HL-60 (cell line): ENCODE measurements at places on chromosomes 2 and 18.

GRCh38 chr2:104861351-104862057, 7.6 kb downstream of the POU3F3 start:
- no peak for DNase-seq

GRCh38 chr2:68589963-68590362, 53.4 kb upstream of the PROKR1 start:
- no peak for DNase-seq

DNA sequence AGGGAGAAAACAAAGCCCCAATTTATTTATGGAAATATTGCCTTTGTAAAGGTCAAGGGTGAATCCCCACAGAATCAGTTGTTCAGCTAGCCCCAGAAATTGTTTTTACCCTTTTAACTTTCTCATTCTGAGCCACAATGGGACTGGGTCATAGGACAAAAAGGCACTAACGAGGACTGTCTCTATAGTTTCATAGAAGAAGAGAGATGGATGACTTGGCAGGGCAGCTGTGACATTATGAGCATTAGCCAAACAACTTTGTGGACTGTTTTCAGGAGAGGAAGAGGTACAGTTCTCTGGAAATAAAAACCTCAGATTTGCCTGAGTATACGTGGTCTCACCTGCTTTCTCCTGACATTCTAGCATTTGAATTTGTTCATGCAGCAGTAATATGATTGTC, 1155.8 kb upstream of the CHAC2 start:
- no peak for DNase-seq

DNA sequence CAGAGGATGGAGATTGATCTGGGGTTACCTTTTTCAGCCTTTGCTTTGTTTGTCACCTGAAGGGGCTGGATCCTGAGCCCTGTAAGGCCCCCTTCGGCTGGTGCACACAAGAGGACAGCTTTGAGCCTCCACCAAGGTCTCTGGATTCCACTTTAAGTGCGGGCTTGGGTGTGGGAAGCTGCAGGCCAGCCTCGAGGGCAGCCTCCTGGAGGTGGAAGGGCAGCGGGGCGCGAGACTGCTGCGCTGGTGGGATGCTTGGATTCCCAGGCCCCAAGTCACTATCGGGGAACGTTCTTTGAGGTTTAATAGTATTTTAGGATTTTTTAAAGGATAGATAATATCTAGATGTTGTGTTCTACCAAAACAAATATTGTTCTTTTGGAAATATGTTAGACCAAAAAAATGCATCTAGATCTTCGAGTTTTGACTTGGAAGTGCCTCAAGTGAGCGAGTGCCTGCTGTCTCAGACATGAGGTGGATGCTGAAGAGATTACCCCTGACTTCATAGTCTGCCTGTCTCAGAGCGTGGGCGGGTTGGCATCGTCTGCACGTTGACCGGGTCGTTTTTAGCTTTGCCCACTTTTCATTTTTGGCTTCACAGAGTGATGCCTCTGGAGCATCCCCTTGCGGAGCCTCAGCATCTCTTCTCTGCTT, 113.8 kb downstream of the AGAP1 start:
- DNase-seq: no peak

DNA sequence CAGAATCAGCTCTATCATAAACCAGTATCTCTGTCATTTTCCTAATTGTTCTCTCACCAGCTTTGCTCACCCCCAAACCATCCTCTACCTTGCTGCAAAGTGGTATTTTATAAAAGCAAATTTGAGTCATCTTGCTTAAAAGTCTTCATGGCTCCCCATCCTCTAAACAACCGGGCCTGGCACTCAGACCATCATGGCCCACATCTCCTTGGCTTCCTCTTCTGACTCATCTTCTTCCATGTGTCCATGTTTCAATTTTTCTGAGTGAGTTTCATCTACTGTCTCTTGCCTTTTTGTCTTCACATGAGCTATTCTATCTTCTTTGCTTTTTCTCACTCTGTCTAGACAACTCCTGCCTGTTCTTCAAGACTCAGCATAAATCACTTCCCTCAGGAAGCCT, 58.6 kb downstream of the LHCGR start:
- no peak for DNase-seq

- no peak for DNase-seq
Measured at GRCh38 chr2:85655961-85656417, 12.0 kb downstream of the SFTPB start.

GRCh38 chr2:12340164-12340563, 376.6 kb upstream of the TRIB2 start:
- no peak for DNase-seq

DNA sequence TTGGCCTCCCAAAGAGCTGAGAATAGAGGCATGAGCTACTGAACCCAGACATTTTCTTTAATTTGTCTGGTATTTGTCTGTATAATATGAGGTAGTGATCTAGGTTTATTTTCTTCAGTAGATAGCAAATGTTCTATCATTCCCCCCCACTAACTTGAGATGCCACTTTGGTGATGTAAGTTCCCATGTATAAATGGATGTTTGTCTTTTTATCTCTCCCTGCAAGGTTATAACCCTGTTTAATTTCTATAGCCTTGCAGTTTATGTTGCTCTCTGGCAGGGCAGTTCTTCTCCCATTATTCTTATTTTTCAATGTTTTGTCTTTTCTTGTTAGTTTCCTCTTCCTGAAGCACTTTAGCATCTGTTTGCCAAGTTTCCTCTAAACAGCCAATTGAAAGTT, 39.1 kb upstream of the MAP4K4 start:
- DNase-seq: no peak

- DNase-seq: no peak
Measured at GRCh38 chr2:121388371-121388770, 103.4 kb upstream of the TFCP2L1 start.

DNA sequence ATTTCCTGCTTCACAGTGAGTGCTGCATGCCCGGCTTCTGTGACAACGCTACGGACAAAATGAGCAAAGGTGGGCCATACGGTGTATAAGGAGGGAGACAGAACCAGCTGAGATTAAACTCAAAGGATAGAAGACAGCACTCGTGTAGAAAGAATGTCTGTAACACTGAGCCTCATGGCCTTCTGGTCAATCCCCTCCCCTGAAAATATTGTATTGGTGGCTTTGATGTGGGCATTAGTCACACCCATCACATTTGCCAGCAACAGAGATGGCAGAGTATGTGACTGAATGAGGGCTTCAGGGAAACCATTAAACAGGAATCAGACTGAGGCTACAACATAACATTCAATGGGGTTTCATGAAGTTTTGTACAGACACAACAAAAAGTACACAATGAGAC, 287.8 kb upstream of the CCDC68 start:
- DNase-seq: no peak

GRCh38 chr2:156352911-156353310, 20.4 kb upstream of the NR4A2 start:
- DNase-seq: no peak

DNA sequence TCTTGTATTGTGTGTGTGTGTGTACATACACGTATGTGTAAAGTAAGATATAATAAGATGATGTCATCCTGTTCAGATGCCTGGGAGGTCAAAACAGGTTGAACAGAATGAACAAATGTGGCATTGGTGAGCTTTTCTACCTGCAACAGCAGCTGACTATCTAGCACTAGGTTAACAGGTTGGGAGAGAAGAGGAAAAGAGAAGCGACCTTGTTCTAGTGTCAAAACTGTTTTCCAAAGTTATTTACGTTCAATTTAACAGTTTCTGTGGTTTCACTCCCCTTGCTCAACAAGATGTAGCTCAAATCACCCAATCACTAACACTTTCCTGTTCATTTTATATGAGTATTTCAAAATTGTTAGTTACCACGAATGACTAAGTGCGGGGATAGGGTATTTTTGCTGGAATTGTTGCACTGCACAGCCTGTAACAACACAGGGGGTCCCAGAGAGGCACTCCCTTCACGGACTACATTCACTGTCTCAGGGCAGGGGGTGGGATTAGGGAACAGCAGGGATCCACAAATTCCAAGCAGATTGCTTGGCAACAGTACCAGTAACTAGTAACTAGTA, 67.5 kb upstream of the DTNB start:
- DNase-seq: peak; percentile 47

GRCh38 chr18:37845498-37845897, 279.9 kb upstream of the CELF4 start:
- no peak for DNase-seq

DNA sequence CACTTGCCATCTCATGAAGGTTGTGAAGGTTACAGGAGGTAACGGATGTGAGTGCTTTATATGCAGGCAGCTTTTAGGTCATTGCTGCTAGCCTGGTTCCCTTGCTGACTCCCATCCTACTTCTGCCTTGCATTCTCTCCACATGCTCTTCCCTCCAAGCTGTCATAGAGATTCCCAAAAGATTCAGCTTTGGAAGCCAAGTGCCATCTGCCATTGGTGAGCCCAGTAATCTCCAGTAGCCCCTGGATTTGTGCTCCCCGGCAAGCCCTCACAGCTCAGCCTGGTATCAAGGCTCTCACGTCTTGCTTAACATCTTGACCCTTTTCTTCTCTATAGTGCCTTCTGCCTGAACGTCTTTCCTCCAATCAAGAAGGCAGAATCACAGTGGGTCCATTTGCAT, 61.6 kb downstream of the MYT1L start:
- DNase-seq: no peak

GRCh38 chr2:236972491-236973342, 113.0 kb upstream of the COPS8 start:
- peak; percentile 61 for DNase-seq

DNA sequence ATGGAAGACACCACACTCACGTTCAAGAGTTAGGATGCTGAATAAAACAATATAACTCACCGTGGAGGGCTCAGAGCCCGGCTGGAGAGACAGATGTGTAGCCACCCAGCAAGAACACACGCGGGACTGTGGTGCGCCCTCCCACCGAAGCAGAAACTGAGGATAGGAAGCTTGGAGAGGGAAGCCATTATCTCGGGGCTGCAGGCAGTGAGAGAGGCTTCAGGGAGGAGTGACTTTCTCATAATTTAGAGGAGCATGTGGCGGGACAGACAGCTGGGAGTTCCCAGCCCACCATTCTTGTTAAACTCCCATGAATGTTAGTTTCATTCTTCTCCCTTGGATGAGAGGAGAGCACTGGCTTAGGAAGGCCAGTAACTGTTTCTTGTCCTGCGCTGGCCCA, 96.4 kb downstream of the MAPRE2 start:
- no peak for DNase-seq

- no peak for DNase-seq
Measured at GRCh38 chr2:240130393-240131195, 5.5 kb downstream of the COPS9 start.

GRCh38 chr18:55748227-55748738, 160.3 kb upstream of the TCF4 start:
- no peak for DNase-seq

GRCh38 chr2:196331851-196332250, 160.5 kb upstream of the STK17B start:
- no peak for DNase-seq

DNA sequence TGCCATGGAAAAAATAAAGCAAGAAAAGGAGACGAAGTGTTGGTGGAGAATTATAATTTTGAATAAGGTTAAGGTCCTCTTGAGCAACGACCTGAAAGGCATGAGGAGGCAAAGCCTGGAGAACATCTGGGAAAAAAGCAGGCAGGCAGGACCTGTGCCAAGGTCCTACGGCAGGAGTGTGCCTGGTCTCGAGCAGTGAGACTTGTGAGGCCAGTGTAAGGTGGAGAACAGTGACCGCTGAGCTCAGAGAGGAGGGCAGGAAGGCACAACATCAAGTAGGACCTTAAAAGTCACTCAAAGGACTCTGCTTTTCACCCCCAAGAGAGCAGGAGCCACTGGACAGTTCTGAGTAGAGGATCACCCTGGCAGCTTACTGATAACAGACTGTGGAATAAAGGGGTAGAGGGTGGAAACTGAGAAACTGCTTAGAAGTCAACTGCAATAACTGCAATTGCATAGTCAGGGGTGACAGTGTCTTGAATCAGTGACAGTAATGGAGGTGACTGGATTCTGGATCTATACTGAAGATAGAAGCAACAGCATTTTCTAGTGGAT, 3.5 kb downstream of the NOL10 start:
- no peak for DNase-seq

DNA sequence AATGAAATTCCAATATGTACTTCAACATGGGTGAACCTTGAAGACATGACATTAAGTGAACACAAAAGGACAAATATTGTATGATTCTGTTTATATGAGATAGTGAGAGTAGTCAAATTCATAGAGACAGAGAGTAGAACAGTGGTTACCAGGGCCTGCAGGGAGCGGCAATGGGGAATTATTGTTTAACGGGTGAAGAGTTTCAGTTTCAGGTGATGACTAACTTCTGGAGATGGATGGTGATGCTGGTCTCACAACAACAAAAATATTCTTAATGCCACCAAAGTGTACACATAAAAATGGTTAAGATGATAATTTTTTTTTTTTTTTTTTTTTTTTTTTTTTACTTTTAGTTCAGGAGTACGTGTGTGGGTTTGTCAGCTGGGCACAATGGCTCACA, 109.4 kb upstream of the TMEM200C start:
- DNase-seq: no peak

- DNase-seq: no peak
Measured at GRCh38 chr2:138708682-138709241, 71.4 kb downstream of the NXPH2 start.

- DNase-seq: no peak
Measured at GRCh38 chr2:181112916-181113315, 132.5 kb downstream of the UBE2E3 start.

DNA sequence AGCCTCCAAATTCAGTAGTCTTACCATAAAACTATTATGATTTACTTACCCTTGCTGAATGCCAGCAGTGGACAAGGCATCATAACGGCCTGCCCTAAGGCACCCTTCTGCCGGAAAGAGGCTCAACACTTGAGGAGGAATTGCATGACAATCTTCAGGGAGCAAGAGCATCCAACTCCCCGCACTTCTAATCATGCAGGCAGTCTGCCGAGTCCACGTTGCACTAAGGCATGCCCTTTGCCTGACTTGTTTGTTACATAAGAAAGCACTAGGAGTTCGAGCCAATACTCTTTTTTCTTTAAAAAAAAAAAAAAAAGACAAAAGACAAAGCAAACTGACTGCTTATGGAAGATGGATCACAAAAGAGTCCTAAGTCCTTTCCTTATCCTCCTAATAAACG, 17.9 kb upstream of the SPTBN1 start:
- no peak for DNase-seq

GRCh38 chr2:167052825-167053224, 164.5 kb downstream of the XIRP2 start:
- no peak for DNase-seq

DNA sequence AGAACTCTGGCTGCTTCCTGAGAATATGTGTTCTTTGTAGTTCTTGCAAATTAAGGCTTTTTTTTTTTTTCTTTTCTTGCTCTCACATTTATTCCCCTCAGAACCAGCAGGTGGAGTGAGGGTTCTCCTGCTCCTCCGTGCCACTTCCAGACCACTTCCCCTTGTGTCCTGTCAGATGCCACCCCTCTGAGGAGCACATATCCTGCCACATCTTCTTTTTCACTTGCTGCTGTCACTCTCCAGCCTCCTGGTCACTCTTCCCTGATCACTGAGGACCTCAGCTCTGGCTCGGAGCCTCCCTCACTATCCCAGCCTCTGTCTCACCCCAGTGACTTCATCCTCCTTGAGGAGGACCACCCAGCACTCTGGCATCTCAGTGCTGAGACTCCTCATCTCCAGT, 100.5 kb downstream of the TACR1 start:
- DNase-seq: no peak

- no peak for DNase-seq
Measured at GRCh38 chr2:169272010-169272409, 90.3 kb downstream of the LRP2 start.
